ENCODE measurements at places on chromosomes 4 and X.

GRCh38 chr4:169758401-169758962, 738 bp upstream of the HPF1 start:
- no peak for DNase-seq

DNA sequence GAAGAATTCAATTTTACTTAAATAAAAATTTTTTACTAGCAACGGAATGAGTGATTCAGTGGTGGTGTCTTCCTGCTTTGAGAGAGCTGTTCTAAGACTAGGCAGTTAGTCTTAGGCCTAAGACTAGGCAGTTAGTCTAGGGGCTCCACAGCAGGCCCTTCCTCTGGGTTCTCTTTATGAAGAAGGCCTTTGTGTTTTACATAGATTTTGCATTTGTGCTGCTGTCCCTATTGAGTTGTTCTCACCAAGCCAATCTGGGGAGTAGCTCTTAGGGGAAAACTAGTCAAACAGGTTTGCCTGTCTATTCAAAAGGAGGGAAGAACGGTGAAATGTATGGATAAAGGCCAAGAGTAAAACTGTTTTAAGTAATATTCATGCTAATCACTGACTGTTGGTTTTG, 7.6 kb downstream of the UGT8 start:
- DNase-seq: no peak

DNA sequence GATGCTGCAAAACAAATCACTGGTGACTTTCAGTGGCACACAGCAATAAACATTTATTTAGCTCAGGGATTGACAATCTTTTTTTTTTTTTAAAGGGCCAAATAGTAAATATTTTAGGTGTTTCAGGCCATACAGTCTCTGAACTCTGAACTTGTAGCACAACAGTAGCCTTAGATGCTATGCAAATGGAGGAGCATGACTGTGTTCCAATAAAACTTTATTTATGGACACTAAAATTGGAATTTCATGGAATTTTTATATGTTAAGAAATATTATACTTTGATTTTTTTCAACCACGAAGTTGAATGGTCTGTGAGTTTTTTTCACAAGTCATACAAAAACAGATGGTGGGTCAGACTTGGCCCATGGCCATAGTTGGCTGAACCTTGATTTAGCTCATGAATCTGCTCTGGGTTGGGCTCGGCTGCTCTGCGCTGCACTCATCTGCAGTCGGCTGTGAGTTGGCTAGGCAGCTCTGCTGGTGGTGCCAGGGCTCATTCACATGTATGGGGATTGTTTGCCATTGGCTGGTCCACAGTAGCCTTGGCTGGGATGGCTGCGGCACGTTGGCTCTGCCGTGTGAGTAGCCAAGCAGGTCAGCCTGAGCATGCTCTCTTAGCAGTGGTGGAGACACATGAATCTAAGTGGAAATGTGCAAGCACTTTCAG, 231.7 kb upstream of the PGRMC2 start:
- no peak for DNase-seq

DNA sequence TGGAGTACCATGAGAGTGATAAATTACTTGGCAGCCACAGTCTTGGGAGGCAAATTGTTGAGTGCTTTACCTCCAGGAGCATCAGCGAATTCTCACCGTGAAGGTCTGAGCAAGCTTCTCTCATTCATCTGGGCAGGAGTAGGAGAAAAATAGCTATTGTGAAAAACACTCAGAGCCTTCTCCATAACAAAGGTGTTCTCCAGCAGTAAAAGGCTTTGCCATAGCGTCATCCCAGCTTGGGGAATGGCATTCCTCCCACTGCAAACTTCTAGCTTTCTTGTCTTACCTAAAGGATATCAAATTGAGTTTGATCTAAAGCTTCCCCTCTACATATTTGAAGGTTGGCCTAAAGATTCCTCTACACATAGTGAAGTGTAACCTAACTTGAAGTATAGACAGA, 29.8 kb upstream of the MAGEA11 start:
- no peak for DNase-seq

DNA sequence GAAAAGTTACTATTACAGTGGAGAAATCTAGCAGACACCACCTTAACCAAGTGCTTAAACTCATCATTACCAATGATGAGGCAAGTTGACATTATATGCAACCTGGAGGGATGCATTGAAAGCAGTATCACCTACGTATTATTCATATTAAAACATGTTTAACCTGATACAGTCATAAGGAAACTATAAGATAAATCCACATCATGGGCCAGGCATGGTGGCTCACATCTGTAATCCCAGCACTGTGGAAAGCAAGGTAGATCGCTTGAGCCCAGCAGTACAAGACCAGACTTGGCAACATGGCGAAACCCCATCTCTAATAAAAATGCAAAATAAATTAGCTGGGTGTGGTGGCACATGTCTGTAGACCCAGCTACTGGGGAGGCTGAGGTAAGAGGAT, 22.3 kb upstream of the INTU start:
- DNase-seq: no peak

GRCh38 chrX:14420841-14421240, 108.5 kb upstream of the GLRA2 start:
- no peak for DNase-seq

- no peak for DNase-seq
These were observed 521.5 kb downstream of the GRID2 start for GRCh38 chr4:92825256-92825655.

GRCh38 chrX:29903360-29903759, 312.0 kb upstream of the MAGEB2 start:
- no peak for DNase-seq

GRCh38 chr4:133152330-133152821, 3.3 kb downstream of the PCDH10 start:
- no peak for DNase-seq

GRCh38 chr4:138558886-138559285, 316.7 kb upstream of the SLC7A11 start:
- DNase-seq: no peak

DNA sequence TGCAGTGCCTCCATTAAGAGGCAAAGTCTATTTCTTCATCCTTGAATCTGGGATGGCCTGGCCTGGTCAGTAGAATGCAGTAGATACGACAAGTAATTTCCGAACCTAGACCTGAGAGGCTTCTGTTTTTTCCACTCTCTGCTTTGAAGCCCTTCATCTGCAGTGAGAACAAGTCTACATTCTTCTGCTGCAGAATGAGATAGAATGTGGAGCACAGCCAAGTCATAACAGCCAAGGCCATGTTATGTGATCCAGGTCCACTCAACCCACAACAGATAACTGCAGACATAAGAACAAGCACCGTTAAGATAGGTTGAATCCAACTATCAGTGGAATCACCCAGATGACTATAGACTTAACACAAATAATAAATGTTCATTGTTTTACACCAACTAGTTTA, 1297.7 kb downstream of the C4orf33 start:
- no peak for DNase-seq

GRCh38 chrX:6291444-6291843, 62.8 kb upstream of the NLGN4X start:
- no peak for DNase-seq

DNA sequence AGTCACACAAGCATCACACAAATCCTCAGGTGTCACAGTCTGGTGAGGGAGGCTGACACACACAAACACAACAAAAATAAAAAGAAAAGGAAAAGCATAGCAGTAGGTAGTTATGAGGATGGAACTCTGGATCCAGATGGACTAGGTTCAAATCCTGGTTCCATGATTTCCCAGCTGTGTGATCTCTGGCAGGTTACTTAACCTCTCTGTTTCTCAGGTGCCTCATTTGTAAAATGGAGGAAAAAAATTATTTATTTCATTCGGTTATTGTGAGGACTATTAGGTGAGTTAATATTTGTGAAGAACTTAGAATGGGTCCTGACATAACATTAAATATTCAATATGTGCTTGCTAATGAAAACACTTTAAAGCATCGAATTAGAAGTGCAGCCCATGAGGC, 19.8 kb downstream of the GAGE1 start:
- no peak for DNase-seq

DNA sequence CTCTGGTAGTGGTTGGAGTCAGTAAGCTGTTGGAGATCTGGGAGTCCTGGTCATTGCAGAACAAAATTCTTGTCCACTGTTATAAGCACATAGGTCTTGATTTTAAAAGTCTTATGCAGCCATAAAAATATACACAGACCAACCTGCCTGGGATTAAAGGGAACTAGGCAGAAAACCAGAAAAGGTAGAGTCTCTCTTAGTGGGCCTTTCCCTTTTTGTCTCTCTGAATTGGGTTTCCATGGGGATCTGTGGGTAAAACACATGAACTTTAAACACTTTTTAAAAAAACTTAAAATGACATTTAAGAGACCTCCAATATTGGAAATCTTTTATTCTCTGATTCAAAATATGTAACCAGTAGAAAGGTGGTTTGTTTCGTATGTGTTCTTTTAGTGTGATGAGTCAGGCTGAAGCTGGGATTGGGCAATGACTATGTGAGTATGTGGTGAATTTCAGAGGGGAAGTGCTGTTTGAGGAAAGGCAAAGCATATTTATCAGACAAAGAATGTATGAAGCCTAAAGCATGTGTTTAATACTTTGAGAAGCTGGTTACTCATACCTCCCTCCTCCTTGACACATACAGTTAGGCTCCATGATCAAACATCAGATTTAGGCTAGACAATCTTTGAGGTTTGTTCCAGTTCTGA, 29.6 kb downstream of the SLC16A2 start:
- DNase-seq: no peak

DNA sequence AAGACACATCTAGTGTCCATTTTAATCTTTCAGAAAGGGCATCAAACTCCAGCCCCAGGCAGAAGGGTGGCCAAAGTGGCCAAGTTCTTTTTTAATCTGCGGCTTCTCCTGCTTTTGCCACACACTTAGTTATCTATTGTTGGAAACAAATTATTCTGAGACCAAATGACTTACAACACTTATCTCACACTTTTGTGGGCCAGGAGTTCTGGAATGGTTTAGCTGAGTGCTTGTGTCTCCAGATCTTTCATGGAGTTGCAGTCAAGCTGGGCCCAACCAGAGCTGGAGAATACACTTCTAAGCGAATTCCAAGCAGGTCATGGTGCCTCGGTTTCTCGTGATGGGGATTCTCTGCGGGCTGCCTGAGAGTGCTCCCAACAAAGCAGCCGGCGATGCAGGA, 4.0 kb downstream of the TXK start:
- no peak for DNase-seq

DNA sequence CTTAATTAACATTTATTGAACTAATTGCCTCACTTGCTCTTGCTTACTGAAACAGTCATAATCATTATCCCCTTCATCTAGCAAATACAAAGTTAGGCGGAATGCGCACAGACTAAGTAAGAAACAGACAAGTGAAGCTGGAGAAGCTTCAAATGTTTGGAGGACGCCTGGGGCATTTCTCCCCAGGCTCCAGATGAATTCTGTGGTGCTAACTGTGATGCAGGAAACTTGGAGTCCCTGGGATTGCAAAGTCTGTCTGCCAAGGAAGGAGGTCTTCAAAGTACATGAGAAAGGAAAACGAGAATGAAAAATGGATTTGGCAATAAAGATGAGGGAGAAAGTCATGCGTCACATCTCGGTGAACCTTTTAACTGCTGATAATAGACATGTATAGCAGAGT, 23.6 kb upstream of the MFAP3L start:
- DNase-seq: no peak

- no peak for DNase-seq
These were observed 90.1 kb downstream of the ANAPC4 start for GRCh38 chr4:25466966-25467697.
